Anterior cingulate cortex (tissue), 58 donors: ENCODE measurements at places on chromosomes 7 and 10.

GRCh38 chr7:27740449-27741086 lies 606 bp downstream of the TAX1BP1 start:
- peak; percentile 18 for DNase-seq

DNA sequence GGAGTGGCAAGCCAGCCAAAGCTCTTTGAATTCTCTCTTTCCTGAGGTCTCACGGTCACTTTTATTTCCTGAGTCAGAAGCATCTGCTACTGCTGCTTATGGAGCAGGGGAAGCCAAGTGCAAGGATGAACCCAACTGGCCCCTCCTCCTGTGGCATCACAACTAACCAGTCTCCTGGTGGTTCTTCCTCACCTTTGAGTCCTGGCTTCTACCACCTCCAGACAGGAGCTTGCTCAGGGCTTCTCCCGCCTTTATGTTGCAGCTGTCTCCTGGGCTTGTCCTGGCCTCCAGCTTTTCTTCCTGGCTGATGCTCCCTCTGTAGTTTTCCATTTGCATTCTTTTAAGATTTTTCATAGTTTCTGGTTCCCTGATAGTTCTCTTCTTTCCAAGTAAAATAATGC lies 349.7 kb upstream of the NRP1 start:
- DNase-seq: no peak

GRCh38 chr10:131311402-131311660 lies 190 bp downstream of the TCERG1L start:
- no peak for DNase-seq

GRCh38 chr10:71694039-71694501 lies 25.5 kb downstream of the C10orf105 start:
- no peak for DNase-seq

GRCh38 chr10:80268938-80269588 lies 20.4 kb downstream of the MAT1A start:
- DNase-seq: no peak

DNA sequence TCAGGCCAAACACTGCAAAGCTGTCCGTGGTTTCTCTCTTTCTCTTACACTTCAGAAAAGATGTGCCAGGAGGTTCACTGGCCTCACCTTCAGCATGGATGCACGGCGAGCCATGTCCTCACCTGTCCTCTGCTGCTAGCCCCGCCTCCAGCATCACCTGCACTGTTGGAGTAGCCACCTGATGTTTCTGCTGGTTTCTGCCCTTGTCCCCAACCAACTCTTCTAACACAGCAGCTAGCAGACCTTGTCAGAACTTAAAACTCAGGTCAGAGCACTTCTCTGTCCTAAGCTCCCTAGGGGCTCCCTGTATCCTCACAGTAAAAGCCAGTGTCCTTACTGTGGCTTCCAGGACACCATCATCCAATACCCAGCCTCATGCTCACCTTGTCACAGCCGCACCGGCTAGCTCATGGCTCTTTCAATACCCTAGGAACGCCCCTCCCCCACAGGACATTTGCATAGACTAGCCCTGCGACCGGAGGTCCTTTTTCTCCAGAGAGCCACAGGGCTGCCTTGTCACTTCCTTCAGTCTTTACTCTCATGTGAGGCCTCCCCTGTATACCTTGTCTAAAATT lies 15.2 kb downstream of the PALD1 start:
- no peak for DNase-seq

- DNase-seq: no peak
Measured at GRCh38 chr10:128664729-128665128, 538.5 kb upstream of the MKI67 start.

DNA sequence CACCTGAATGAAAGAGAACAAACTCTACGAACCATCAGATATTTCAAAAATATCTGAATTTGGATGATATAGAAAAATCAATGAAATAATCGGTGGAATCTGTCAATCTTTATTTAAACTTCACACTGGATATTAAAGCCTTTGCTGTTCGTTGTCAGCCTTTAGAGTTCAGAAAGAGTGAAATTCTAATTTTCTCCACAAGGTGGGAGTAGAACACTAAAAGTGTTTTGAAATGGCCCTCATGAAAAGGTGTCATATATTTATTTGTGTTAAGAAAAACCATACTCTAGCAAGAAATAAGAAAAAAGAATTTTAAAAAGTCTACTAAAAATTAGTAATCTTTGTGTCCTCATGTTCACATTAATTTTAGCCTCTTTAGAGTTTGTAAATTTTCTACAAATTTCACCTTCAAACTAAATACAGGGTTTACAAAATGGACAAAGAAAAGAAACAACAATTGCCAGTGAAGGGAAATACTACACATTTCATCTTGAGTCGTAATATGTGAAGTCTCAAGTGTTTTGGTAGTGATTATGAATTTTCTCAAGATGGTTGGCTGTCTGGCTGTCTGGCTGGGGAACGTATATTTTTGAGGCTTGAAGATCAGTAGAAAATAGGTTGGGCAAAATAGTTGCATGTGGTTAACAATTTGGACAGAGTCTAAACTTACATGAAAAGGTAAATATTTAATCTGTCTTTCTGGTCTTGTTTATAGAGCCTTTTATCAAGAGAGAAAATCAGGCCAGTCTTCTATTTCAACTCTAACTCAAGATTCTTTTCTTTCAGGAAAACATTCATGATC lies 43.7 kb downstream of the DNAJB9 start:
- no peak for DNase-seq

DNA sequence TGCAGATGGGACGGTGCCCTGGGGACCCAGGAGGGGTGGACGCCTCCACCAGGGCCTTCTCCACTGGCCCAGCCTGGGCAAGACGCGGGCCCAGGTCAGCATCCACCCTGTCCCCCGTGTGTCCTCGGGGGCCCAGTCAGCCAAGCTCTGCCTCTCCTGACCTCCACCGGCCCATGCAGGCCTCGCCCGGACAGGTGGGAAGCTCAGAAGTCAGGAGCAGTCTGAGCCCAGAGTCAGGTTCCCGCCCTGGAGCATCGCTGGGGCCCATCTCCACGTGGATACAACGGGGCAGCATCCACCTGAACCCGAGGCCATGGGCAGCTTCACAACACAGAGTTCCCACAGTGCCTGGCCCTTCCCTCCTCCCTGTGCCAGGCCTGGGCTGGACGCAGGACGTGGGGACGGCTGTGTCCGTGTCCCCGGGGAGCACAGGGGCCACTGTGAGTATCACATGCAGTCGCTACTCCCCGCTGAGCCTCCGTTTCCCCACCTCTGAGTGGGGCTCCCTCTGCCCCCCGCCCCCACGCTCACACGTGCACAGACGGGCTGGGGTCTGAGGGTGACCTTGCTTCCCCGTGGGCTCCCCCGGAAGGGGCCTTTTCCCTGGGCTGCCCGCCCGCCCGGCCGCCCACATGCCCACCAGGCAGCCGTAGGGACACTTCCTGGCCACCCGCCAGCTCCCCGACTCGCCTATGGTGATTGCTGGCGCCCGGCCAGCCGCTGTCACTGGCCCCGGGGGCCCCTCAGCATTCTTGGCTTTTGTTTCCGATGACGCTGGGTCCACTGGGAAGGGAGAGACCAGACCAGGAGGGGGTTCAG lies 64.3 kb downstream of the PDGFA start:
- no peak for DNase-seq

GRCh38 chr10:101040061-101040460 lies 9.0 kb downstream of the SFXN3 start:
- DNase-seq: no peak

DNA sequence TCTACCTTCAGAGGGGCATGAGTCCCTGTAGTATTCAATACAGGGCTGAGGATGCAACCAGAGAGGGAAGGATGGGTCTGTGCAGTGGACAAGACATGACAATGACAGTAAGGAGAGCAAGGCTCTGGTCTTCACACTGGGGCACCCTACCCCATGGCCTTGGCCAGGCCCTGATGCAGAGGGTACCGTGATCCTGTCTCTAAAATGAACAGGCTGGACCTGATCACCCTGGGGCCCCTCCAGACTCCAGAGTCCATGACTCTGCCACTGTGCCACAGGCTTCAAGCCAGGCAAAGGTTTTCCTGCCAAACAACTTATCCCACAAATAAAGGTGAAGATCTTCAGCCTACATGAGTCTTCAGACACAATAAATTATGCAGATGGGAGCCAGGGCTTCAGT lies 4.9 kb downstream of the MAT1A start:
- no peak for DNase-seq

GRCh38 chr10:6068422-6068821 lies 6.3 kb upstream of the IL2RA start:
- no peak for DNase-seq

DNA sequence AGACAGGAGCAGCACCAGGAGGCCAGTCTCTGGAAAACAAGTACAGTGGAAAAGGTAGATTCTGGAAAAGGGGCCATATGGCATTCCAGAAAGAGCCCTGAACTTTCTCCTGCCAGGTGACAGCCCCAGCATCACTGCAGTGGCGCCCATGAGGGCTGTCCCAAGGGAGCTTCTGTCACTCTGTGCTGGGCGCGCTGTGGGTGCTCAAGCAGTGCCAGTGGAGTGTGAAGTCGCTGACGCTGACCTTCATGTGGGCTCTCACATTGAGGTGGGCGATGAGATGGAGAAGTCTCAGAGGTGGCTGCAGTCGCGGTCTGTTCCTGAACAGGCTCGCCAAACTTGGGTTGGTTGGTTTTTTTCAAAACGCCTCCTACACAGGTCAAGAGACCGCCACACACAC lies 38.2 kb downstream of the FKBP6 start:
- DNase-seq: no peak

GRCh38 chr10:70586348-70586930 lies 16.1 kb downstream of the PRF1 start:
- no peak for DNase-seq

DNA sequence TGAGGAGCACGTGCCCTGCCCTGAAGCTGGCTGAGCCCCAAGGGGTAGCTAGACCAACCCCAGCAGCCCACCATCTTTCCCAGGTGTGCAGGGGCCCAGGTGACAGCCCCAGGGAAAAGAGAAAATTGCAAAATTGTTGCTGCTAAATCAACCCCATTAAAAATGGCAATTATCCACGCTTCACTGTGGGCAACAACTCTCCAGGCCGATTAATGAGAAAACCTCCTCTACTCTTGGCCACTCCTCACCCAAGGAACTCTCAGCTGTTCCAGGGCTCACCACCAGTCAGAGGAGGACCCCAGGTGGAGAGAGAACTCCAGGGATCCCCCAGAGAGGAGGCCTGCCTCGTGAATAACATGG lies 516.1 kb upstream of the MGMT start:
- DNase-seq: no peak

GRCh38 chr10:112848228-112848627 lies 101.8 kb upstream of the TCF7L2 start:
- DNase-seq: no peak

DNA sequence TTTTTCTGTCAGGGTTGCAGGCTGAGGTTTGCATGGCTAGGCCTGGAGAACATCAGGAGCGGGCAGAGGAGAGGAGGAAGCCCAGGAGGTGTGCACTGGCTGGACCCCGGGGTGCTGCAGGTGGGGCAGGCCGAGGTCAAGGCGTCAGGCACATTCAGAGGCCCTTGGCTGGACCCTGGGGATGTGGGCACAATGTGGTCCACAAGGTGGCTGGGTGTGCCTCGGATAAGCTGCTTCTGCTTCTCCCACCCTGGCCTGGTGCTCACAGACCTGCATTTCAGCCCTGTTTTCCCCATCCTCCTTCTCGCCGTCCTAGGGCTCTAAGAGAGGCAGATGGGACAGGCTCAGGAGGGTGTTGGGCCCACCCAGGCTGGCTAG lies 108.2 kb downstream of the ADCY1 start:
- DNase-seq: no peak

DNA sequence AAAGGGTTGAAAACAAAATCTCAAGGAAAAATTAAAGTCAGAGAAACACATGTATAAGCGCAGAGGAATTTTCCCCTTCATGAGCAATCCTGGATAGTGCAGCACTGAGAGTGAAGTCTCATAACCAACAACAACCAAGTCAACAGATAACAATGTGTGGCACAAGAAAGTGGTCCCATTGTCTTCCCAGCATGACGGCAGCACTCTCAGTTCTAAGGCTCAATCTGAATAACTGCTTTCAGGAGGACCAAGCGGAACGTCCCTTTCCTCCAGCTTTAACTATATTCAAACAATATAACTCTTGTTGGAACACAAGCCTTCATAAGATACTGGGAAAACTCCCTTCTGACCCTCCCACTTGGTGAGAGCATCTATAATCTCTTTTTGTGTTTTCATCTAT lies 137.9 kb downstream of the RAPGEF5 start:
- DNase-seq: peak; percentile 41

GRCh38 chr10:72561745-72562166 lies 64.1 kb downstream of the MICU1 start:
- DNase-seq: no peak

- DNase-seq: no peak
Measured at GRCh38 chr10:108204528-108205305, 1040.2 kb upstream of the SORCS1 start.

DNA sequence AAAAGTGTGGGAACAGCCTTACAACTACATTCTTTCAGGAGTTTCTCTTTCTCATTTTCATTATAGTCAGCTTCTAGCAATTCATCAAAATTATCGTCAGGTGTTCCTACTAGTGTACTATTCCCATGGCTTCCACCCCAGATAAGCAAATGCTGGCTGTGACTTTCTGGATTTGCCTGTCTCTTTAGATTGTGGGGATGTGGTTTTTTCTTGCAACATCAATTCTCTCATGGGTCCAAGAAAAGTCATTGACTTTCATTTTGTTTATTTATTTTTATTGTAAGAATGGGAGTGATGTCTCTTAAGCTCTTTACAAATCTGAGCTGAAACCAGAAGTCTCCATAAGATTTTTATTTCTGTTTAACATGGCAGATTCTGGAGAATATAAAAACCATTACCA lies 349.7 kb upstream of the SEMA3C start:
- DNase-seq: no peak

- no peak for DNase-seq
Measured at GRCh38 chr7:142445019-142445686, 187.3 kb upstream of the PRSS58 start.

DNA sequence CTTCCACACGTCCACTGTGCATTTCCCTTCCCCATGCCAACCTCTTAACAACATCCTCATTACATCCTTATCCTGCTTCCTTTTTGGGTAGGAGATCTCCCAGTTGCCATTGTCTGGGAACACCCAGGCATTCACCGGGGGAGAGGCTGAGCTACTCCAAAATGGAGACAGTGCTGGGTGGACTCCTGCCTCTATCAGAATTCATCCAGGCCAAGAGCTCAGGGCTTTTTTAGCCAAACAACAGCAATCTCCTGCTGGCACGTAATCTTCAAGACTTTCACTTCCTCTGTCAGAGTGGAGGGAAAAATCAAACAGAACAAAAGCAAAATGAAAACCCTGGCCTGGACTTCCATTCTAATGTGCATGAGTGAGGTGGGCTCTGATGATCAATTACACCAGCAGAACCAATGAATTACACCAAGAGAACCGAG lies 245.0 kb downstream of the PRPF18 start:
- DNase-seq: no peak

DNA sequence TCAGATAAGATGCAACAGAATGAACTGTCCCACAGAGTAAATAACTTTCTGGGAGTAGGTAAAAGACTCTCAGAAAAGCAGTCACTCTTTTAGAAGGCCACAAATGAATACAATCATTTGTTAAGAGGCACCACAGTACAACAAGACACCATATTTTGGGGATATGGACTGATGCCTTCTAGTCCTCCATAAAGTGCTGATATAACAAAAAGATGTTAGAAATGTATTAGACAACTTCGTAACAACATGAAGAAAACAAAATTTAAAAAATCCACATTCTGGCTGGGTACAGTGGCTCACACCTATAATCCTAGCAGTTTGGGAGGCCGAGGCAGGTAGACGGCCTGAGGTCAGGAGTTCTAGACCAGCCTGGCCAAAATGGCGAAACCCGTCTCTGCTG lies 111.3 kb downstream of the HIPK2 start:
- DNase-seq: no peak

- DNase-seq: no peak
Measured at GRCh38 chr10:75496191-75496567, 64.8 kb downstream of the LRMDA start.
